ENCODE measurements at places on chromosomes 13 and 19.

DNA sequence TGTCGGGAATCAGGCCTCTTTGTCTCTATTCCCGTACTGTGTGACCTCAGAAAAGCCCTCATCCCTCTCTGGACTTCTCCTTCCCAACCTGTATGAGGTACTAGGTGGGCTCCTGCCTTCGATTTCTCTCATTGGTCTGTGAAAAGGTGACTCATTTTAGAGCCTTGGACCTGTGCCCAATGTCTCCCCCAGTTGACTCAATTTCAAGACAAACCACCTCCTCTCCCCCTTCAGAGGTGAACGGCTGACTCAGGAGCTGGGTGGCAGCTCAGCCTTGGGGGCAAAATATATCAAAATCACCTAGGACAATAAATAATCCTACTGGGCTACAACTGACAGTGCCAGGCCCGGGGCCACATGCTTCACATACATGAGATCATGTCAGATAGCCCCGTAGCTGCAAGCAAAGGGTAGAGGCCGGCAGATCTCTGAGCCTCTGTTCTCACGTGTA lies 630 bp downstream of the COQ8B start:
- DNase-seq = peak; percentile 79

- DNase-seq = no peak
These were observed 29.5 kb upstream of the NFIC start for GRCh38 chr19:3336680-3337523.

- no peak for DNase-seq
These were observed 806 bp upstream of the ZNF837 start for GRCh38 chr19:58381460-58382212.

DNA sequence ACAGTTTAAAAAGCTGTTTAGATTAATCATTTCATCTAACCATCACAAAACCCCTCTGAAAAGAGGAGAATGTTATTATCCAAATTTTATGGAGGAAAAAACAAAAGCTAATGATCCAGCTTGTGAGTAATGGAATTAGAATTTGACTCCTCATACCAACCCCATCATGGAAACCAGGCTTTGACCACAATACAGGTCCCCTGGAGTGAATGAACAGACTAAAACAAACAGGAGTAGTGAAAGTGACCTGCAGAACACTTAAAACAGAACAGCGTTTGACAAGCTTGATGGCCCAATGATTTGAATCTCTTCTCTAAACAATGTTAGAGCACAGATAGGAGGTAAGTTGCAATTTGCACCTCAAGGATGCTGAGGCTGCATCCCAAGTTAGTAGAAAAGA lies 230.0 kb downstream of the DCT start:
- DNase-seq = peak; percentile 86

DNA sequence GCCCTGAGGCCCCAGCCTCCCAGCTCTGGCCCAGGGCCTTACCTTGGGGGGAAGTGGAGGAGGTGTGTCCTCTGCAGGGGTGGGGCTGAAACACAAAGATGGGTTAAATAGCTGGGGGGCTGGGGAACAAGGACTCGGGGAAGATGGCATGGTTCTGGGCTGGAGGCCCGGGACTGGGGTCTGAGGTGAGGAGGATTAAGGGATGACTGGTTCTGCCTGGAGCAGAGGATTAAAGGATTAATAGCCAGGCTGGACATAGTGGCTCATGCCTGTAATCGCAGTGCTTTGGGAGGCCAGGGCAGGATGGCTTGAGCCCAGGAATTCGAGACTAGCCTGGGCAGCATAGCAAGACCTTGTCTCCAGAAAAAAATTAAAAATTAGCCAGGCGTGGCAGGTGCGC lies 11.6 kb downstream of the MAP4K1 start:
- DNase-seq = no peak

GRCh38 chr13:26460648-26461047 lies 96.8 kb upstream of the WASF3 start:
- DNase-seq = no peak

DNA sequence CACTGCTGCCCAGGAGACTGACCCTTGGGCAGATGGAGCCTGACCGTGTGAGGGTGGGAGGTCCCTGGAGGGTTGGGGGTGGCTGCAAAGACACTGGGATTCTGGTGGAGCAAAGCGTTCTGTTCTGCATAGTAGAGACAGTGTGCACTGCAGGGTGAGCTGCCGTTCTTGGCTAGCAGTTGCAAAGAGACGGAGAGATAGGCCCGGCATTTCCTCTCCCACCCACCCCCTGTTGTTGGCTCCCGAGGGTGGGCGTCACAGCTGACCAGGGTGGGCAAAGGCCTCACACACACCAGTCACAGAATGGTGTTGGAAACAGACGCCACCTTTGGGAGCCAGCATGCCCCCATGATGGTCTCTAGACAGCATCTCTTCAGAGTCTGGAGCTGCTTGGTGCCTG lies 11.4 kb downstream of the TMEM255B start:
- DNase-seq = no peak

- peak; percentile 20 for DNase-seq
These were observed 811 bp downstream of the ARMC6 start for GRCh38 chr19:19034204-19034624.

DNA sequence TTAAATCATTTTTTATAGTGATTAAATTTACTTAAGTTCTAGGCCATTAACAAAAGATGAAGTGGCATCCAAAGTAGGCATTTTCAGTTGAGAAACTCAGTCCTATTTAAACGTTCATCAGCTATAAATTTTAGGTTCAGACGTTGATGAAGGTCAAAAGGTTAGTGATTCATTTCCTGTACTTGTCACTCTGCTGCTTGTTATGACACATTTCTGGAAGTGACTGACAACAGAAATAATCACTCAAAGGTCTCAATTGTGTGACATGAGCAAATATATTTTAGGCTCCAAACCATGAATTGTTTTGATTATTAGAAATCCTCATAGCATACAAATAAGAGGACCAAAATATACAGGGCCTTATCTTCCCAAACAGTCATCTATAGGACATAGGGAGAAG lies 10.3 kb upstream of the EDNRB start:
- DNase-seq = no peak

GRCh38 chr19:36796714-36796992 lies 24.0 kb upstream of the ZNF850 start:
- no peak for DNase-seq

DNA sequence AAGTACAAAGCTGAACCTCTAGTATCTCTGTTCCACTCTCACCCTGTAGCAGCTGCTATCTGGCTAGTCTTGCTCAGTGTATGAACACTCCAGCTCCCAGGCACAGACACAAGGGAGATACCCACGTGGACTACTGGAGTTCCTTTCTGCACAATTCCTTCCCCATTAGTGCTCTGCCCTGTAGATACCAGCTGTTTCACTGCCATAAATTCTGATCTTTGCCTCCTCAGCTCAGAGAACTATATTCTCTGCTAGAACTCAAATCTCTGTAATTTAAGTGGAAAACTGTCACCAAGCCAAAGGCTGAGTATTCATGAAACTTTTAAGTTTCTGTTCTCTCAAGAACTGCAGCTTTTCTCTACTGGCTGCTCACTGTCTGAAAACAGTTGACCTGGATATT lies 273.7 kb downstream of the DIAPH3 start:
- no peak for DNase-seq

- DNase-seq = peak; percentile 47
These were observed 186.6 kb downstream of the TM9SF2 start for GRCh38 chr13:99687723-99688397.

DNA sequence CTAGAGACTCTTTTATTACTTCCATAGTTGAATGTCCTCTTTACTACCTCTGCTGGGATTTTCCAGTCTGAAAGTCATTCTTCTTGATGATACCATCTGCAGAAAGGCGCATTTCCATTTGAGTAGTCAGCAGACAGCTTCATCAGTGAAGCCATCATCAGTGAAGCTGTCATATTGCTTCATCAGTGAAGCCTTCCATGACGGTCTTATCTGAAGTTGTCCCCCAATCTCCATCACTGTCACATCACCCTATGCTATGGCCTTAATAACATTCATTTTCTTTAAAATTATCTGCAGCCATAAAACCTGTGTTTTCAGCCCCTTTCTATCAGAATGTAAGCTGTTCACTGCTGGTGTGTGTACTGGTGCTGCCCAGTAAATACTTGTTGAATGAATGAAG lies 151.6 kb downstream of the B3GLCT start:
- DNase-seq = no peak

GRCh38 chr19:18514800-18515682 lies 6.8 kb downstream of the ELL start:
- no peak for DNase-seq

DNA sequence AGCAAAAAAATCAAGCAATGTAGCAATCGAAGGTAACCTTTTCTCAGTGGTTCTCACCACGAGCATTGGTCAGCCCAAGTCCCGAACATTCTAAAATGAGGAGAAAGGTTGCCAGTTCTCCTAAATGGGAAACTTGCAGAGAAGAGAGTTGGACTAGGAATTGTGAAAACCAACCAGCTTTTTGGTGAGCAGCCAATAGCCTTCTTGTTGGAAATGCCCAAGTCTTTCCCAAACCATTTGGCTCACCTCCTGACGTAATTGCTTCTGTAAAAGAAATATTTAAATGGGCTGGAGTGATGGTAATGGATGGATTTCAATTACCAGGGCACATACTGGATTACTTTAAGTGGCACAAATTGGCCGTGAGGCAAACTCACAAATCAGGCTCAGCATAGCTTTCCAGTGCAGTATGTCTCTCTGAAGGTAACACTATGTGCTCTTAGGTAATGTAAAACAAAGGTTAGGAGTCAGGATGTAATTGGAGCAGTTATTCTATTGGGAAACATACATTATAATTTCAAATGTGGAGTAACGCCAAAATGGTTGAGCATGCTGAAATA lies 423.2 kb downstream of the KLF5 start:
- DNase-seq = no peak

- DNase-seq = no peak
These were observed 156.9 kb downstream of the ENOX1 start for GRCh38 chr13:43629691-43630480.

DNA sequence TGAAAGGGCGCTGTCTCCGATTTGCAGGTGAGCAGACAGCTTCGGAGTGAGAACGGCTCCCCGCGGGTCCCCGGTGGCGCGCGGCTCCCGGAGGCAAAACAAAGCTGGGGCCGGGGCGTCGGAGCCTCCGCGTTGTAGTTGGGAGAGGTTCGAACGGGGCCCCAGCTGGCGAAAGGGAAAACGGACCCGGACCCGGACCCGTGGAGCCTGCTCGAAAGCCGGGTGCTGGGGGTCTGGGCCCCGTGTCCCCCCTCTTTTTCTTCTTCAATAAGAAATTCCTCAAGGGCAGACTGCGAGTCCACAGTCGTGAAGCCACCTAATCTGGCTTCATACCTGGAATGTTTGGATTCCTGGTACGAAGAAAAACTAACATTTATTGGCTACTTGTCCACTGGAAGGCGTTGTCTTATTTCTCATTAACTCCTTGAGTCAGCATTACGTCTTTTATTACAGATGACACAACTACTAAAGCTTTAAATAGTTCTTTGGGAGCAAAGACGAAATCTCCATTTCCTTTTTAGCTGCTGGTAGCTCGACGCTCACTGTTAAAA lies 632 bp upstream of the MTIF3 start:
- DNase-seq = no peak

DNA sequence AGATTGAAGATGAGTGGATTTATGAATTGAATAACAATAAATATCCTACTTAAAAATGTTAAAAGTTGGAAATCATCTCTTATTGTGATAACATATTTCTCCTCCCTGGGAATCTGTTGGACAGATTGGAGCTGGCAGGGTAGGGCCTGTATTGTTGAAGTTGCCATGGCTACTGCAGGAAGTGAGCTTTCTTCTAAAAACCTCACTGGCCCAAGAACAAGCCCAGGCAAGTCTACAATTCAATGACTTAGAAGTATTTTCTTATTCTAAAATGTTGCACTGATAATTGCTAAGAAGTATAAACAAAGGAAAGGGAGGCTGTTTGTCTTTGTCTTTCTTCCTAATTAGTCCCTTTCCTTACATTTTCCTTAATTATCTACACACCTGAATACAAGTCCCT lies 112.1 kb downstream of the DLEU7 start:
- DNase-seq = peak; percentile 72

DNA sequence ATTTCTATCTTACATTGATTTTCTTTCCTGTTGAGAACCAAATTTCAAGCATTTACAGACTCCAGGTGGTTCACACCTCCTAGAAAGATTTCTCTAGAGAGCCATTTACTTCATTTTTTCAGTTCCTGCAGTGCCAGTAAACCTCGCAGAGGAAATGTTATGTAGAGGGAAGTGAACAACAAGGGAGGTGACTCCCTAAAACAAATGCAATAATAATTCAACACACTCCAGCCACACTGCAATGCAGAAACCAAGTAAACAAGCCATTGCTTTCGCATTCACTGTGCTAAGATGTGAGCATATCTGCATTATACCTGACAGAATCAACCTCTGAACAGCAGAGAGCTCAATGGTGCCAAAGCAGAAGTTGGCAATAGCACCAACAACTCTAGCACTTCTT lies 215.1 kb downstream of the RBM26 start:
- DNase-seq = no peak

DNA sequence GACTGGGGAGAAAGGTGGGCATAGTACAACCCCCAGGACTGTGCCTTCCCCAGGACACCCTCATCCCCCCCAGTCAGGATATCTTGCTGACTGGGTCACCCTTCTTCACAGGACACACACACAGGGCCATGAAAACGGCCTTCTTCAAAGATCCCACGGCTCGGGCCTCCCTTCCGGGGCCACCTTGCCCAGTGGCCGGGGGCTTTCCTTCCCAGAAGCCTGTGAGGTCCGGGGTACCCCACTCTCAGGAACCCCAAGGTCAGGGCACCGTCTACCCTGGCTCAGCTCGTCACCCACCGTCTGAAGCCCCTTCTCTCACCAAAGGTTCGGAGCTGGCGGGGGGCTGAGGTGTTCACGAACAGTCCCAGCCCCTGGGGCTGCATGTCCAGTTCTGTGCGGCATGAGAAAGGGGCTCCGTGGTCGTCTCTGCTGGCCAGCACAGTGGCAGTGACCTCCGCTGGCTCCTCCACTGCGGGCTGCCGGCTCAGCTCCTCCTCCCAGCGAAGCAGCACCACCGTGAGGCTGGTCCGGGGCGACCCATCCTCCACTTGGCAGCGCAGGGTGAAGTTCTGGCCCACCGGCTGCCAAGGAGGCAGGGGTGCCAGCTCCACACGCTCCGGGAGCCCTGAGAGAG lies 2.1 kb upstream of the RAVER1 start:
- no peak for DNase-seq

- no peak for DNase-seq
These were observed 173.5 kb downstream of the LACC1 start for GRCh38 chr13:44053208-44053607.

GRCh38 chr19:38667661-38668171 lies 20.3 kb downstream of the ACTN4 start:
- peak; percentile 61 for DNase-seq

GRCh38 chr13:57680609-57681008 lies 49.1 kb downstream of the PCDH17 start:
- DNase-seq = no peak

All from non-pigmented ciliary epithelial cell (primary cell).